Stimulated activated CD8-positive, alpha-beta memory T cell treated with anti-CD3 and anti-CD28 coated beads, Interleukin-4, amount 100 ng/mL, for 1 hour (primary cell): ENCODE measurements at places on chromosomes 4 and X.

- DNase-seq: no peak
Observed at GRCh38 chr4:73776321-73776729, 36.0 kb downstream of the CXCL8 start.

GRCh38 chrX:31656013-31656412 lies 584.2 kb upstream of the FTHL17 start:
- DNase-seq: no peak

DNA sequence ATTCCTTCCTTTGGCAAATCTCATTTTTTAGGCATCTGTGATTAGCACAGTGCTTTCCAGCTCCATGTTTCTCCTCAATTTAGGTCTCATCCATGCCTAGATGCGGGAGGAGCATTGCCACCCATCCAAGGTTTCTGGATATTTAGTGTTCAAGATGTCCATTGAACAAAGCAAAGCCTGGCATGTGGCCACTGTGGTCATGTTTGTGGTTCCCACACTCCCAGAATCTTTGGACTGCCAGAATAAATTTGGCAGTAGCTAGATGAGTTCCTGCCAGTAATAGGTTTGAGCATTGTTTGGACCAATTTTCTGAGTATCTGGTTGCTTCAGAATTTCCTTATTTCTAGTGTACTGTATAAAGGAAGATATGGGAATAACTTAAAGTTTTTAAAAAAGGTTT lies 1124.1 kb downstream of the ADGRL3 start:
- DNase-seq: no peak

DNA sequence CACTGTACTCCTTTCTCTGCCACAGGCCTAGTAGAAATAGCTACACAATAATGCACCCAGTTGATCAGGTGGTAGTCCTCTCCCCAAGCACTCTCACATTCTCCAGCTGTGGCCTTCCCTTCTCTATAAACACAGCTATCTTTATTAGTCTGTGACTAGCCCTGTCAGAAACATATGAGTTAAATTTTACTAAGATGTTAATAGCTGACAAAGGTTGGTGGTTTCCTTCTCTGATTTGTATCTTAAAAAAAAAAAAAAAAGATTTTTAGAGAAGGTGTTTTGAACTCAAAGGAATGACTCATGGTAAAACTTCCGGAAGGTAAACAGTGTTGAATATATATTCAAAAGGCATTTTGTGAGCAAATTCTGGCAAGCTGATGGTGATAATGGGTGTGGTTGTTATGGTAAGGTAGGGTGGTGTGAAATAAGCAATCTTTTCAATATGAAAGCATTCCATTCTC lies 327.4 kb downstream of the PPP3CA start:
- DNase-seq: no peak

DNA sequence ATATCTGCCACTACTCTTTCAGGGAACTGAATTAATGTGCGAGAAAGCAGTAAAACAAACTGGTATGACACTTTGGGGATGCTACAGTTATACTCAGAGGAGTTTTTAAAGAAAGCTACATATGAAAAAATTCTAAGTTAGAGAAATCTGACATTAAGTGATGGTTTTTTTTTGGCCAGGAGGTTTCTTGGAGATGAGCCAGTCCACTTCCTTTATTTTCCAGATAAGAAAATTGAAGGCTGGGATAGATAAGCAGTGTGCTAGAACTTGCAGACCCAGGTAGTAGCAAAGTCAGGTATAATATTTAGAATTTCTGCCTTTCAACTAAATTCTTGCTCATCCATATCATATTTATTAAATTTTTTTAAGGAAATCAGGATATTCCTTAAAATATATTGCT lies 106.8 kb downstream of the FAT4 start:
- no peak for DNase-seq

- DNase-seq: no peak
Observed at GRCh38 chr4:40832175-40832574, 82.4 kb downstream of the NSUN7 start.

DNA sequence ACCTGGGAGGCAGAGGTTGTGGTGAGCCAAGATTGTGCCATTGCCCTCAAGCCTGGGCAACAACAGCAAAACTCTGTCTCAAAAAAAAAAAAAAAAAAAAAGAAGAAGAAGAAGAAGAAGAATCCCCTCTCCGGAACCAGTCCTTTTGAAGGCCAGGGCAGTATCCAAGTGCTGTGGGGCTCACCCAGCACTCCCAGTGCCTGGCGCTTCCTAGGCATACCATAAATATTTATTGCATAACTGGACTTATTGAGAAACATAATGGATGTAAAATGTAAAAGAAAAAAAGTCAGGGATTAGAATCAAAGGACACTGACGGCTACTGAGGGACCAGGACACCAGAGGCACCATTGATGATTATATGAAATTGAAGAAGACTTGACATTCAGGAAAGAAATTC lies 162.1 kb upstream of the KIT start:
- no peak for DNase-seq

GRCh38 chrX:132426695-132427281 lies 62.0 kb downstream of the MBNL3 start:
- DNase-seq: no peak

DNA sequence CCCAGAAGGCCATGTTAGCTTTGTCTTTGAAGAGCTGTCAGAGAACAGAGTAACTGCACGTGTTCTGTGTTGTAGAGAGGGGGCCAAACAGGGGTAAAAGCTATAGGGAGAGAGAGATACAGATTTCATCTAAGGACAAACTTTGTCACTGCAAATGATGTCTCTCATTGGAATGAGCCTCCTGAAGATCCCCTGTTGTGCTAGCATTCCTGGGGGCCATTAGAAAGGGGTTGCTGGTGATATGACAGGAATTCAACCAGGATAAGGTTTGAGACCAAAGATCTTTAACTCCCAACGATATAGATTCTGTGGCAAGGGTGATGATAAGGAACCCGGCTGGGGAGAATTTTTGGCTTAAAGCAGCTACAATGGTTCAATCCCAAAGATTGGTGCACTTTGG lies 16.8 kb downstream of the MID1 start:
- no peak for DNase-seq

GRCh38 chr4:163523791-163524365 lies 29.4 kb downstream of the TMA16 start:
- DNase-seq: no peak
